GM12891 (cell line): ENCODE measurements at places on chromosomes 2 and 18.

DNA sequence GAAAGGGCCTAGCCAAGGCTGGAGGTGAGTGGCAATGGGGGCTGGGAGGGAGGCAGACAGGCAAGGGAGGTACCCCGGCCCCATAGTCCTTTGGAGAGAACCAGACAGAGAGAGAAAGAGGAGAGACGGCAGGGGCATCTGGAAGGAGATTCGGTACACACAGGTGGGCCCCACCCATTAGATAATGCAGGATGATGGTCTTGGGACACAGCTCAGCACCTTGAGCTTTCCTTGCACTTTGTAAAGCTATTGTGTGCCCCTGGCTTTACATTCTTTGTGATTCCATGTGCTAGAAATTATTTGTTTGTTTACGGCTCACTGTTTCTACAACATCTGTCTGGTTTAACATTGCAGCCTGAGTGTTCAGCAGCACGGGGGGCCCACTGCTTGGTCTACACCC, 83.1 kb downstream of the CTAGE1 start:
- no peak for DNase-seq

- no peak for DNase-seq
These were observed 34.5 kb downstream of the SFT2D3 start for GRCh38 chr2:127735537-127736399.

DNA sequence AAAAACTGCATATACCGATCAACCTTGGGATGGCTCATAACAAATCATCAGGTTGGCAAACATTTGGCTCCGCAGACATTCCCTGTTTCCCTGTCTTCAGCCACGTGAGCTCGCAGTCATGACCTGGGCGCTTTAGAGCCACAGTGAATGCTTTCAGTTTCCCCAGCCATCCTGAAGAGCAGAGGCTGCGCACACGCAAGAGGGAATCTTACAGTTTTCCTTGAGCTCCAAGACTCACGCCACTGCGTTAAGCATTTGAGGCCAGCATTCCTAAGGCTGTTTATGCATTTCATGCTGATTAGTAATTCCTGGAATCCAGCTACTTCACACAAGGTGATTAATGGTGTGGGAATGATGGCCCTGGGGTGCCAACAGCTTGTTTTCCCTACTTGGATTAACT, 95.1 kb downstream of the MTCL1 start:
- DNase-seq: no peak

DNA sequence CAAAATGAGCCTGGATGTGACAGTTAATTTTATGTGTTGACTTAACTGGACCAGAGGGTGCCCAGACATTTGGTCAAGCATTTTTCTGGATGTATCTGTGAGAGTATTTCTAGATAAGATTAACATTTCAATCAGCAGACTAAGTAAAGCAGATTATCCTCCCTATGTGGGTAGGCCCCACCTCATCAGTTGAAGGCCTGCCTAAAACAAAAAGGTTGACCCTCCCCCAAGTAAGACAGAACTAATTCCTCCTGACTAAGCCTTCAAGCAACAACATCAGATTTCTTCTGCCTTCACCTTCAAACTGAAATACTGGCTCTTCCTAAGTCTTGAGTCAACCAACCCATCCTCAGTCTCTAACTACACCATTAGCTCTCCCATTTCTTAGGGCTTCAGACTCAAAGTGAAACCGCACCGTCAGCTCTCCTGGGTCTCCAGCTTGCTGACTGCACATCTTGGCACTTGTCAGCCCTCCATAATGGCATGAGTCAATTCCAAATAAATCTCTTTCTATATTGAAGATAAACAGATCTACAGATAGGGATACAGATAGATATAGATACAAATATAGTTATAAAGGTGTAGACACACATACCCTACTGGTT, 47.9 kb downstream of the MEMO1 start:
- DNase-seq: no peak

- DNase-seq: no peak
These were observed 1.5 kb upstream of the GPBAR1 start for GRCh38 chr2:218259099-218259961.

DNA sequence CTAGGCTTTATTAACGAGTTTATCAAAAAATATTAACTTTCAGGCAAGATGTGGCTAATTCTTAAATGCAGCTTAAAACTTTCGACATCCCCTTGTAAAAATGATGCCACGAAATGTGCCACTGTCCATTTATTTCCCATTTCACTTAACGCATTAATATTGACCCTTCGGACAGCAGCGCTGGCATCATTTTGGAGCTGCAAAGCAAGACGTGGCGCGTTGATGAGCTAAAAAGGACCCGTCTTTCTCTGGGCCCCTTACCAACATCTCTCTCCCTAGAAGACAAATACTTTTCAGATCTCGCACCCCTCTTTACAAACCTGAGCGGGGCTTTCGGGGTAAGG, 367.9 kb downstream of the MTX2 start:
- no peak for DNase-seq
